ENCODE measurements at places on chromosomes 1 and 21.
A peak's percentile ranks its signal among the peaks of the same experiment; 100 is the strongest.

DNA sequence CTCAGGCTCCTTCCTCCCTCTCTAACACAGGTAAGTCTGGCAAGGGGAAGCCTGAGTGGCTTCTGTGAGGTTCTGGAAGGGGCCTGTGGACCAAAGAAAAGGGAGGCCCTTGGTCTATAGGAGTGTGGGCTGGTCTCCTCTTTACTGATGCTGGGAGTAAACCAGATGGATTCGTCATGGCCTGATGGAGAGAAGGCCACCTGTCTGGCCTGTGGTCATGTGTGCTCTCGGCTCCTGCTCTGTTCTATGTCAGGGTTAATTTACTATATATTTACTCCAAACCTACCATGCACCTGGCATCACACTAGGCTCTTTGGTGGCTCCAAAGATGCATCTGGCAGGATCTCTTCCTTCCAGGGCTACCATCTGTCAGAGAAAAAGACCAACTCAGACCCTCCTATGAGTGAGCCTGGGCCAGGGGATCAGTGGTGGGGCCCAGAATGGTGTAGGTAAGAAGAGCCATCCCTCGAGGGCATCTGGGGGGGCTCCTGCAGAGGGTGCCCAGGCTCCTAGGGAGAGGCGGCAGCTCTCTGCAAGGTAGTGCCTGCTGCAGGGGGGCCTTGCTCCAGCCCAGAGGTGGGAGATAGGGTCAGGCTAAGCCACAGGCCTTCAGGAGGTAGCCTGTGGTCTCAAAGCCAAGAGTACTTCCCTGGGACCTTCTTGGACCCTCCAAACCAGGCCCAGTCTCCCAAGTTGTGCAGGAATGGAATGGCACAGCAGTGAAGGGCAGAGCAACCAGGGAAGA is 68.2 kb upstream of the SELENON start:
- no peak for DNase-seq

GRCh38 chr1:170538687-170539086 is 6.7 kb downstream of the GORAB start:
- DNase-seq: no peak

DNA sequence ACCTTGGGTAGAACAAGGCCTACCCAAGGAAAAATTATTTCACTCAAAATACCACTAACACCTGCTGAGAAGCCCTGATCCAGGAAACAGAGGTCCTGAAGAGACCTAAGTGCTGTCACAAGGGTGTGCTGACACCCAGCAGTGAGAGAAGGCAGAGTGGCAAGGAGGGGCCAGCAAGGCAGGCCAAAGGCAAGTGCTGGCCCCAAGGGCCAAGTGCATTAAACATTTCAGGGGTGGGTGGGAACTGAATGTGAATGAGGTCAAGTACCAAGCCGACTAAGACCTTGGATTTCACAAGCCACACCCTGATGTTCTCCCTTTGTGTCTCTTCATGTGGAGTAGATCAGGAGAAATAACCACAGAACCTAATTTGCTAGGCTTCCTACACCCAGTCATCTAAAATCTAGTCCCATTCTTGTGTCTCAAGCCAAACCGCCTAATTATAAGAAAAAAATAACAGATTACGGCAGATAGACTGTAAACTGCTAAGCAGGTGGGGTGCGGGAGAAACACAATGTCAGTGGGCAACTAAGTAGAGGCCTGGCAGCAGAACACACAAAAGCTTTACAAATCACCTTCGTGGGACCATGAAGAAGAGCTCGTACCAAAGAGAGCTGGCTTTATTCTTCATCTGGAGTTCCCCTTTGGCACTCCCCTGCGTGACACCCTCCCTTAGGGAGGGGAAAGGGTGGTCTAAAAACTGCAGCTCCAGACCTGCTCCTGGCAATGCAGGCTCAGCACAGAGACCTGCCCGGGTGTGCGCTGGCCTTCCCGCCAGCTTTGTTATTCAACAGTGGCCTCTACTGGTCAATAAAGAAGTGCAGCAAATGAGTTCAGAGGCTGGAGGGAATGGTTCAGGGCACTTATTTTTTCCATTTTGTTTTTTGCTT is 8.7 kb downstream of the UBE2G2 start:
- peak; percentile 69 for DNase-seq

DNA sequence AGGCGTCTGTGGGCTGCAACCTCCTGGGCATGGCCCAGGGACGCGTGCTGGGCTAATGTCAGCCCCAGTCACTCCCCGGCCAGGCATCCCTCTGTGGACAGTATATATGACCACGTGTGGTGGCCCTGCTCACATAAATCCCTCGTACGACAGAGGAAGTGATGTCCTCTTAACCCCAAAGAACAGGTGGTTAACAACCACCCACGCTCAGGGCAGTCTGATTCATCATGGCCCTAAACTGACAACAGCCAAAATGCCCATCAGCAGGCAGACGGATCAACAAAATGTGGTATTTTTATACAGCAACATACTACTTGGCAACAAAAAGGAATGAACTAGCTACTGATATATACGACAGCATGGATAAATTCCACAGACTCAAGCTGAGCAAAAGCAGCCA is 51.0 kb downstream of the ECE1 start:
- no peak for DNase-seq

- DNase-seq: peak; percentile 85
These were observed 115.4 kb upstream of the RAB4A start for GRCh38 chr1:229155472-229155871.

- DNase-seq: peak; percentile 20
These were observed 190.6 kb upstream of the NFIA start for GRCh38 chr1:60891765-60892164.

DNA sequence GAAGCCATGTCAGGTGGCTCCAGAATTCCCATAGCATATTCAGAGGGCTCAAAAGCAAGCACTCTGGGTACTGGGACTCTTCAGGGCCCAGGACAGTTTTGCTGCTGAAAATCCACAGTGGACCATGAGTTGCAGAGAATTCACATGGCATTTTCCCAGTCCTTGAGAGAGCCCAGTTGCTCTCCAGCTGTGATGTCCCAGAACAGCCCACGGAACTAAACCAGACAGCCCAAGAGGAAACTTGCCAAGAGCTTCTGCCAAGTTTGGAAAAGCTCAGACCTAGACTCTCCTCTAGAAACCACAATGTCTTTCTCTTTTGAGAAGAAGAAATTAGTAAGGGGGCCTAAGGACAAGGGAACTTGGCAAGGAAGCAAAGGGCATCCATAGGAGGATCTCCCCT is 69.4 kb downstream of the RGS2 start:
- DNase-seq: no peak

GRCh38 chr1:113036639-113037321 is 36.2 kb upstream of the LRIG2 start:
- DNase-seq: no peak

DNA sequence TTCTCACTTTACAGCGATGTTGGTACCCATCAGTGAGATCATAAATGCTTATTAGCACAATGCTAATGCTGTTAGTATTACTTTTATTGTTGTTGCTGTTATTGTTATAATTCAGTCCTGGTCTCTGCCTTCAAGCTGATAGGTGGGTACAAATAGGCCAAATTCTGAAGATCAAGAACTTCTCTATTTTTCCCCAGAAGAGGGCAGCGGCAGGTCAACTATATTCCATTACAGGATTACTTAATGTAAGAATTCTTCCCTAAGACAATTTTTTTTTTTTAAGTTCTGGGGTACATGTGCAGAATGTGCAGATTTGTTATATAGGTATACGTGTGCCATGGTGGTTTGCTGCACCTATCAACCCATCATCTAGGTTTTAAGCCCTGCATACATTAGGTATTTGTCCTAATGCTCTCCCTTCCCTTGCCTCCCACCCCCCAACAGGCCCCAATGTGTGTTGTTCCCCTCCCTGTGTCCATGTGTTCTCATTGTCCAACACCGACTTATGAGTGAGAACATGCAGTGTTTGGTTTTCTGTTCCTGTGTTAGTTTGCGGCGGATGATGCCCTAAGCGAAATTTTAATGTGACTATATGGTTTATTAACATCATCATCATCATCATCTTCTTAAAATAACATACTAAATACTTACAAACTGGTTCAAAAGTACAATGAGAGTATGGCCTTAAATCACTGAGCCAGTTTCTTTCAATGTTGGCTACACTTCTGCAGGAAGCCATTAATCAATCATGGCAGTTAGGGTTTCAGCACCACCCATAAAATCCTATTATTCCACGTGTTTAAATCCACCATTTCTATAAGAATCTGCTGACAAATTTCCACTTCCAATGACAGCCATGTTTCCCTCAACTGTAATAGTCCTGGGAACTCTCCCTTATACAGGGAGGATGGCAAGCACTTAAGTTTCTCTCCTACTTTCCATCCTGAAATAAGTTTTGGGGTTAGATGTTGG is 19.2 kb downstream of the SLC19A2 start:
- DNase-seq: peak; percentile 59

- DNase-seq: no peak
These were observed 357.3 kb downstream of the PTBP2 start for GRCh38 chr1:97078872-97079271.

DNA sequence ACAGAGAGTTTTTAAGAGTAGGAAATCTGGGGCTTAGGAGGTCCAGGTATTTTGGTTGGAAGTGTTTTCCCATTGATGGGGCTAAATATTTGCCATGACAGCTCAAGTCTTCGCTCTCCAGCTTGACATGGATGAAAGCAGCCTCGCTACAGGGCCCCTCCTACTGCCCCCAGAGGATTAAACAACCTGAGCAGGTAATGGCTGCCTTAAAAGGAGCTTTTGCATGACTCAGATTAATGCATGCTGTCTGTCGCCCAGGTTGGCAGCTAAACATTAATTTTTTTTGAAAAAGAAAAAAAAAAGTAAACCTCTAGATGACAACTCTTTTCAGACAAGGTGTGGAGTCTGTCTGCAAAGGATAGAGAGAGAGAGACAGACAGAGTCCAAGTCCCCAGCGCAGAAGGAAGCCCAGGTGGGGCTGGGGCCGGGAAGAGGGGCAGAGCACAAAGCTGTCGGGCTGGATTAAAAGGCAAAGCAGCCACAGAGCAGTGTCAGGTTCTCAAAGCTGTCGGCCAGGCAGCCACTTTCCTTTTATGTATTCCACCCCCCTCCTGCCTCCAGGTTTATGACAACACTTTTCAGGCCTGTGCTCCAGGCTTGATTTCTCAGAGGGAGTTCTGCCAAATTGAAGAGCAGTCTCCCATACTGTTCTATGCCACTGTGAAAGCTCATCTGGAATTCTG is 127.9 kb downstream of the CLIC6 start:
- no peak for DNase-seq

DNA sequence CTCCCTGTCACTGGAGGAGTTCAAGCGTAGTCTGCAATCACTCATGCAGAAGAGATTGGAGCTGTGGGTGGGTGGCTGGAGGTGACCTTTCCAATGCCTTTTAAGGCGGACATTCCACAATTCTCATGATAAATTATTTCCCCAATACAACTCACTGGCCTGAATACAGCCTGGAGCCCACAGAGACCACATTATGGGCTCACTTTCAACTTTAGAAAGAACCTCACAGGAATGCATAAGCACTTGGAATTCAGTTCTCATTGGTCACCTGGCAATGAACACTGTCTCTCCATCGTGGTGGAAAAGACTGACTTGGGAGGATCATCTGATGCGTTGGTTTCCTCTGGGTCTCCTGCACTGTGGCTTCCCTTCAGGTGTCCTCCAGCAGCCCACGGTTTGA is 151.8 kb upstream of the KCND3 start:
- DNase-seq: no peak

DNA sequence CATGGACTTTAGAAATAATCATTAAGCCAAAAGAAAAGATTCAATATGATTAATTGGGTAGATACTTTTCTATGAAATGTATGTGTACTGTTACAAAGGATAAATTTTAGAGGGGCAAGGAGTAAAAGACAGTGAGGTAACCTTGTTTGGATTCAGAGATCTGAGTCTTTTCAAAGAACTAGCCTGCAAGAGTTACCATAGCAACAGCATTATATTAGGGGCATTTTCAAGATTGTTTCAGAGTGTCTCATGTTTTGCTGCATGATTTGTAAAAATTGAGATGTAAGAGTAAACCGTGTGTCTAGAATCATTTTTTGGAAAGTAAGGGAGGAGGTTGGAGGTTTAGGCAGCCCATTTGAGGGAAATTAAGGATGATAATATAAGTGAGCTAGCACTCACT is 70.6 kb upstream of the KIAA1614 start:
- no peak for DNase-seq

GRCh38 chr1:119141020-119141424 is 569 bp upstream of the WARS2 start:
- DNase-seq: peak; percentile 31

DNA sequence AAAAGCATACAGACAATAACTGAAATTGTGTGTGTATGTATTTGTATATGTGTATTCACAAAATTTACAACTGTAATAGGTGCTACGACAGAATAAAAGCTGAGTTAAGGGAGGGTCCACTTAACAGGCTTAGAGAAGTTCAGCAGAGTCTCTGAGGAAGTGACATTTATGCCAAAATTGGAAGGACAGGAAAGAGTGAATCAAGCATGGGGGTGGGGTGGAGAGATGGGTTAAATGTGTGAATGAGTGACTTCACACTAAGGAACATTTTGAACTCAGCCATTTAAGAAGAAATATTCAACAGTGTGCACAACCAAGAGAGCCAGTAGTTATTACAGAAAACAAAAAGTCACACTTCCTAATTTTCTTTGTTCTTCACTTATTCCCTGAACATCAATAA is 53.8 kb upstream of the RGS1 start:
- peak; percentile 66 for DNase-seq

GRCh38 chr1:46148318-46148717 is 15.9 kb upstream of the PIK3R3 start:
- no peak for DNase-seq

DNA sequence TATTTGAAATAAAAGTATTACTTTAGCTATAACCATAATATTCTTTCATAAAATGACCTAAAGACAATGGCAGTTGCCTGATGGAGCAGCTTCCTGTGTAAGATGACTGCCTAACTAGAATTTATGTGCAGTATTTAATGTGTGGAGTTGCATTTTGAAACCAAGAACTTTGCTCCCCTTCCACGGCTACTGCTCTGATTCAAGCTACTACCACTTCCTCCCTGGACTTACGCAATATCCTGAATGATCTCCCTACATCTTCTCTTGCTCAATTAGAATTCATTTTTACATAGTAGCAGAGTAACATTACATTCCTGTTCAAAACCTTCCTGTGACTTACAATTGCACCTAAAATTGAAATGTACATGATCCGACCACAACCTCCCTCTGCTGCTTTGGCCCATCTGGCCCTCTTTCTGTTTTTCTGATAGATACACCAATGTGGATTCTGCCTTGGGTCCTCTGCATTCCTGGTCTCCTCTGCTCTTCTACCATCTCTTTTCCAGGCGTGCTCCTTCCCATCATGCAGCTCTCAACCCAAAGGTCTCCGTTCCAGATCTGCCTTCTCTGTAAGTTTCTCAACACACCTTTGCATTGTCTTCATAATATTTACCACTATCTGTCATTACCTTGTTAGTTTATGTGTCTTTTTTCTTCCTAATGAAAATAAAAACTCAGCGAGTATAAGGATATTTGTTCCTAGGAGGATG is 47.4 kb upstream of the USP25 start:
- DNase-seq: peak; percentile 90

GRCh38 chr1:165492845-165493373 is 48.0 kb upstream of the RXRG start:
- no peak for DNase-seq

- no peak for DNase-seq
These were observed 10.4 kb downstream of the HYI start for GRCh38 chr1:43443197-43443946.

- no peak for DNase-seq
These were observed 26.3 kb downstream of the ZNF648 start for GRCh38 chr1:182035097-182035770.

Measured in suppressor macrophage treated with lipopolysaccharide for 1 hour (primary cell).